ENCODE measurements at places on chromosomes 6 and 20.
A peak's percentile ranks its signal among the peaks of the same experiment; 100 is the strongest.

- DNase-seq: no peak
Measured at GRCh38 chr6:128438393-128438792, 82.0 kb downstream of the PTPRK start.

- no peak for DNase-seq
Measured at GRCh38 chr6:15948930-15949900, 179.7 kb upstream of the MYLIP start.

- DNase-seq: no peak
Measured at GRCh38 chr6:100461278-100461916, 3.3 kb downstream of the SIM1 start.

DNA sequence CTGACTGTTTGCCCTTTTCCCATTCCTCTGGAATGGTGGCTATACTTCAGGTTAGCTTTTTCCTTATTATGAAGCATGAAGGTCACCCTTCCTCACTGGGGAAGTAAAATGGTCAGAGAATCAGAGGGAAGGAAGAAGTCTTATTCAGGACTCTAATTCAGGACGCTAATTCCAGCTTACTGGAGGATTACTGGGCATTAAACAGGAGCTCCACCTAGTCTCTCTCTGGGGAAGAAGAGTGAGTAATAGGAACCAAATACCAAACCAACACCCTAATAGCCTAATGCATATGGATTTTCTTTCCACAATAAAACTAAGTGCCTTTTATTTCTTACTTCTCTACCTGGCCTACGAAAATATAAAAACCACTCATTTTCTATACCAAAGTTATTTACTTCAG is 10.1 kb downstream of the CRISP1 start:
- no peak for DNase-seq

DNA sequence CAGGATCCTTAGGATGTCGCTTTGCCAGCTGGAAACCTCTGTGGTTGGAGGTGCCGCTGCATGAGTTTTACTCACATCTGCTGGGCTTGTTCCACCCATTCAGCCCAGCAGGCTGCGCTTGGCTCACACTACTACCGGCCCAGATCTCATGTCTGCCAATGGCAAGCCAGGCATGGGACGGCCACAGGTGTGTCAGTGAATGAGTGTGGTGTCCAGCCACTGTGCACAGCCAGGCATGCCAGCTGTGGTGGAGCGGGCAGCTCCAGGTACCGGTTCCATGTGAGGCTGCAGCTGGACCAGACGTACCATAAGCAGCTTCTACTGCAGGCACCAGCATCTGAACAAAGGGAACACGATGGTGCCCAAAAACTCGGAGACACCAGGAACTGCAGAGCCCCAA is 33.1 kb upstream of the ASF1A start:
- DNase-seq: no peak

DNA sequence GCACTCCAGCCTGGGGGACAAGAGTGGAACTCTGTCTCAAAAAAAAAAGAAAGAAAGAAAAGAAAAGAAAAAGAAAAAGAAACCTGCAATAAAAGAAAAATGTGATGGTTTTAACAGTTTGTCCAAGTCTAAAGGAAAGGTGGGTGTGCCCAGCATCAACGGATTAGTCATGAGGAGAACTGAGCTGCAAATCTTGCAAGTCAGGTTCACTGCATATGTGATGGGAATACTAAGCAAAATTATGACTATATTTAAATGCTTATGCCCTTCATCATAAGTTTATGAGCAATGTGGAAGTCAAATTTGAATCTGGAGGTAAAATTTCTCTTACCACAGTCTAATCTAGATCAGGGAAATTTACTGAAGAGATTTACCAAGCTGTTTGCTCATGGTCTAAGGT is 13.1 kb upstream of the CDK19 start:
- DNase-seq: no peak

GRCh38 chr6:82570083-82570482 is 206.5 kb downstream of the TPBG start:
- DNase-seq: no peak

DNA sequence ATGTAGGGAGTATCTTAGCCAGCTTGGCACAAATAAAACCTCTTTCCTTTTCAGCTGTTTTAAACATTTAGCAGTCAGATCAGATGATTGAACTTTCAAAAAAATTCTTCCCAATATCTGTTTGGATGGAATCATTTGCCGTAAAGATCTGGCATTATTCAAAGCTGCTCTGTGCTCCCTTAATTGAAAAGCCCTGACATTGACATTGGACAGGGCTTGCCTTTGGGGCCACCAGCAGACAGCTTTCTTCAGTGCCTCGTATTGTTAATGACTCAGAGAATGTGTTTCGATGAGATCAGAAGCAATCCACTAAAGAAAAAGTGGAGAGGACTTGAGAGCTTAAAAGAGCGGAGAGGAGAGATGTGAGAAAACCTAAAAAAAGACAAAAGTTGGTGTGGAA is 343.5 kb downstream of the NRN1 start:
- no peak for DNase-seq

DNA sequence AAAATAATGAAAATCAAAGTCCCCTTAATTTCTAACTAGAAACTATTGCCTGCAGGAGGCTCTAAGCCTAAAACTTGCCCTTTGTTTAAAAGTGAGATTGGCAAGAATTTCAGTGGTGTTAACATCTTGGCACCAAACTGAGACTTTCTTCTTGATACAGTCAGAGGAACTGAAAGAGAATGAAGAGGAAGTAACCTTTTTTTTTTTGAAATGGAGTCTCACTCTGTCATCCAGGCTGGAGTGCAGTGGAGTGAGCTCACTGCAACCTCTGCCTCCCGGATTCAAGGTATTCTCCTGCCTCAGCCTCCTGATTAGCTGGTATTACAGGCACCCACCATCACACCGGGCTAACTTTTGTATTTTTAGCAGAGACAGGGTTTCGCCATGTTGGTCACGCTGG is 3.6 kb downstream of the DOP1A start:
- DNase-seq: no peak

- DNase-seq: peak; percentile 75
Measured at GRCh38 chr6:24899997-24900325, 35.8 kb downstream of the RIPOR2 start.

- DNase-seq: no peak
Measured at GRCh38 chr20:51313358-51313827, 229.1 kb downstream of the NFATC2 start.

DNA sequence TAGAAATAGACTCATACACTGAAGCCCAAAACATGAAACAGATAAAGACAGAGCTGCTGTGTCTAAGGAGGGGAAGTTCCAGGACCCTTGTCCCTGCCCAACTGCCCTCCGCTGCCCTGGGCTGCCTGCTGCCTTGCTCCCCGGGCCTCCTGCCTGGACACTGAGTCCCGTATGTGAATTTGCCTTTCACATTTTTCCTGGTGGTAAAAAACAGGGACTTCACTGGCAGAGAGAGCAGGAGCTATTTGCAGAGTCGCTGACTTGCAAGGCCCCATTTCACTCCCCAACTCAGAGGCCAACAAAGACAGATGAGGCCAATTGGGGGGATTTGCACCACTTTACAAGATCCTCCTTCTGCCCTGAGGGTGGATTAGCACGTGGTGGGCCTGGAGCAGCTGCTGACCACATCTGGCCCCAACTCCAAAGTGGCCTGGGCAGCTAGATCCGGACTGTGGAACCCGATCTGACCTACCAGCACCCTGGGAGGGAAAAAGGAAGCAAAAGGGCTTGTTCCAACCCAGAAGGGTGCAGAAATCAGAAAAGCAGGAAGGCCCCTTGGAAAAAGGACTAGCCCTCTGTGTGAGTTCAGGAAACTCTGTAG is 61.4 kb downstream of the NOL4L start:
- no peak for DNase-seq

- DNase-seq: no peak
Measured at GRCh38 chr6:34273242-34273805, 24.5 kb upstream of the SMIM29 start.

- no peak for DNase-seq
Measured at GRCh38 chr6:52661551-52661950, 9.4 kb upstream of the TMEM14A start.

DNA sequence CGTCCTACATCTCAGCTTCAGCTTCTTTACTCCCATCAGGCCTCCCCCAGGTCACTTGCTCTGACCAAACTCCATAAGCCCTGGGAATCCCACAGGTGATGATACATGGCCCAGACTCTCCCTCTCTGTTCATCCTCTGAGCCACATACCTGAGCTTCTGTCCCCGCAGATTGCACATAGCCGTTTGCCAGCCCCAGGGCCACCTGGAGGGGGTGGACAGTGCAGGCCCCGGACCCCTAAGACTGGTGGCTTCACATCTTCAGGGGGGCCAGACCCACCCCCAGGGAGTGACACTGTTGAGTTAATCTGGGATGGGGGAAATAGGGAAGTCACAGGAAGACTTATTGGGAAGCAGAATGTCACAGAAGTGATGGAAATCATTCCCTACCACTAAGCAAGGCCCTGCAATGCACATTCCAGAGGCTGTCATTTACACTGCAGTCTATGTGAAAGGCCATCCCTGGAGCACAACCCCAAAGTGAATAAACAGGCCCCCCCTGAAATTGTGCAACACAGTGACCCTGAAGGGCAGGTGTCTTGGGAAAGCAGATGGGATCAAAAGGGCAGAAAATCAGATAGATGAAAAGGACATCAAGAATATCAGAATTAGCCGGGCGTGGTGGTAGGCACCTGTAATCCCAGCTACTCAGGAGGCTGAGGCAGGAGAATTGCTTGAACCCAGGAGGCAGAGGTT is 2.2 kb downstream of the RXRB start:
- no peak for DNase-seq

GRCh38 chr6:18087396-18088165 is 34.9 kb downstream of the NHLRC1 start:
- DNase-seq: no peak

GRCh38 chr6:54861905-54862616 is 15.5 kb downstream of the FAM83B start:
- DNase-seq: no peak

DNA sequence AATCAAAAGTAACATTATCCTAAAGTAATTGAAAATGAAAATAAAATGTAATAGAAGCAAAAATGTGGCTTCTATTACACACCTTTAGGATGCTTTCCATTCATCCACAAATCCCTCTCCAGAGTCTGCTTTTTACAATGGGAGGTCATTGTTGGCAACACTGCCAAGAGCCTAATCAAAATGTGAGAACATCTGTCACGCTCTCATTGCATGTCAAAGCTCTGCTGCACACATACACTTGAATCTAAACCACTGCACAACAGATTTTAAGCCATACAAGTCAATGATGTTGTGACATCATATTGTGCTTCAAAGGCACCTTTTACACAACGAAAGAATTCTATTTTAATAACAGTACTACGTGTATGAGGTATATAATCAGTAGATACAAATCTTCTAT is 82.1 kb downstream of the PREP start:
- no peak for DNase-seq

GRCh38 chr20:11993886-11994461 is 76.3 kb downstream of the BTBD3 start:
- DNase-seq: no peak

- no peak for DNase-seq
Measured at GRCh38 chr20:36407199-36407733, 101.1 kb downstream of the DLGAP4 start.

DNA sequence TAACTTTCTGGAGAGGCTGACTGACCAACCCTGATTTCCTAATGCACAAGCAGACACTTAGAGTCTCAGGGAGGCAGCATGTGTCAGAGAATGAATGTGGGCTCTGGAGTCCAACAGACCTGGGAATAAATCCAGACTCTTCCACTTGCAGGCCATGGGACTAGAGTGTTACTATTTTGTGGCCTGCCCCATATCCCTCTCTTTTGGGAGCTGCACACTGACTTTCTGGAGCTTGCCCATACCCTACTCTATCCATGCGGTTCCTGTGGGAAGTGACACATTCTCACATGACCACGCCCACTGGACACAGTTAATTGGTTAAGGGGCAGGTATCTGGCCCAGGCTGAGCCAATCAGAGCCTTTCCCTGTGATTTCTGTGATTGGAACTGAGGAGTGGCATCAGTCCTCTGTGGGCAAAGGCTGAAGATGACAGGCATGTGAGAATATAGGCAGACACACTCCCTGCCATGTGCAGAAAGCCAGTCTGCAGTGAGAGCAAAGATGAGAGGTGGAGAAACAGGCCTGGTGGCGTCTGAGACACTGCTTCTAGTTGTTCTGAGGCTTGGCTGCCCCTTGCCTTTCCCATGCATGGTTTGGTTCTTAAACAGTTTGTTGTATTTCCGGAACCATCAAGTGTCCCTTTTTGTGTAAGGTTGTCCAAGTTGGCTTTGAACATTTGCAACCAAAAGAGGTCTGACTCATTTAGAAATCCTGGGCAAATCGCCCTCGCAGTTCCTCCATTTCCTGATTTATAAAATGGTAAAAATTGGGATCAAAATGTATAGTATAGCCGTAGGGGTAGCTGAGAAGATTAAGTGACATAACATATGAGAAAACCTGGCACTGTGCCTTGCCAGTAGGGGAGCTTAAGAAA is 125.6 kb downstream of the CDC5L start:
- no peak for DNase-seq

GRCh38 chr20:31770243-31770642 is 31.2 kb downstream of the TPX2 start:
- peak; percentile 11 for DNase-seq

DNA sequence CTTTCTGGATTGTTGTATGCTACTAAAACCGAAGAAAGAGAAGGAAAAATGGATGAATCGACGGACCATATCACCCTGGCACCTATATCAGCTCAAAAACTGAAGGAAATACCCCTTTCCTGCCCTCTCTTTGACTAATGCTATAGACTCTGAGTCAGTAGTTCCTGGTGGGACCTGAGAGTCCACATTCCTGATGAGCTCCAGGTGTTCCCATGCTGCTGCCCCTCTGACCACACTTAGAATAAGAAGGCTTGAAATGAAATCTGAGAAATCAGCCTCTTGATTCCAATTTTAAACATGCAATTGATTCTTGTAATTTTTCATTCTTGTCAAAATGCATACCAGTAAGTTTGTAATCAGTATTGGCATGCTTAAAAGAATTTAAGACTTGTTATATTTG is 75.2 kb downstream of the PRL start:
- DNase-seq: no peak

- DNase-seq: no peak
Measured at GRCh38 chr6:102670735-102671134, 1277.2 kb downstream of the GRIK2 start.

DNA sequence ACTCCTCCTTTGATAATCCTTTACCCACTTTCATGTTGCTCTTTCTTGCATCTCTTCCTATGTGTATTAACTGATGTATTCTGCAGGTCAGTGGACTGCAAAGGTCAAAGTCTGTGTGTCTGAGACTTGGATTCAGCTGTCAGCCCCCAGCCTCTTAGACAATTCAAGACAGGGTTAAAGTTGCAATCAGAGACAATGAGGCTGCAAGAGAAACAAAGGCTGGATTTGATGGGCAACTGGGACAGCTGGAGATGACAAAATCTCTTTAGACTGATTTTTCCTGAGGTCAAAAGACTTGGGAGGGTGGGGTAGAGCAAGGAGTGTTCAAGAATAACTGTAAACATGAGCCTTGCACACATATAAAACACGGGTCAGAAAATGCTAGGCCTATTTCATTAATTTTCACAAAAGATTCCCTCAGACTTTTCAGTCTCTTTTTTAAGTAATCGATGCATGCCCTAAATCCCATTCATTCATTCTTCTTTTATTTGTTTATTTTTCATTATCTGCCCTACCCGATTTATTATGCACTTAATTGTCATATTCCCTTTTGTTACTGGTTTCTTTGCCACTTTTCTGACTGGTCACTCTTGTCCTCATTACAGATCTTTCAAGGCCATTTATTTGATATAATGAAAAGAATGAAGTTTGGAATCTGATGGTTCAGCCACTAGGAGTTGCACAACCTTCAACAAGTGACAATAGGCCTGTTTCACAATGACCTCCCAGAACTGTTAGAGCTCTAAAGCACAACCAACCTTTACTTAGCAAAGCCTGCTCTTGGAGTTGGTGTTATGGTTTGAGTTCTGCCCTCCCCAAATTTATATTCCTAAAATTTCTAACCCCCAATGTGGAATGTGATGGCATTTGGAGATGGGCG is 33.8 kb upstream of the AKAP12 start:
- no peak for DNase-seq
